ENCODE measurements at places on chromosomes 16 and 17.
A peak's percentile ranks its signal among the peaks of the same experiment; 100 is the strongest.

GRCh38 chr17:78923660-78924453, 1.3 kb downstream of the TIMP2 start:
- peak; percentile 46 for DNase-seq

DNA sequence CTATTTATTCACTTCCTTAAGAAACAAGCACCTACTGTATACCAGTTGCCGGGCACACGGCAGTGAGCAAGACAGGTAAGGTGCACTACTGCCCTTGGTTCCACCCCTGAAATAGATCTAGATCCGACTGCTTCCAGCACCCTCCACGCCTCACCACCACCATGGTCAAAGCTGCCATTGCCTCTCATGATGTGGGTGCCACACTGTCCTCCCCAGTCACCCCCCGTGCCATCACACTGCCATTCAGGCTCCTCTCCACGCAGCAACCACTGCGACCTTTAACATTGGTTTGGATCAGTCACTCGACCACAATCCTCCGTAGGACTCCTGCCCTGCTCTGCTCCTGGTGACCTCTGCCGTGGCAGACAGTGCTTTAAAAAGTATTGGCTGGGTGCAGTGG, 226.8 kb downstream of the CPPED1 start:
- DNase-seq = no peak

DNA sequence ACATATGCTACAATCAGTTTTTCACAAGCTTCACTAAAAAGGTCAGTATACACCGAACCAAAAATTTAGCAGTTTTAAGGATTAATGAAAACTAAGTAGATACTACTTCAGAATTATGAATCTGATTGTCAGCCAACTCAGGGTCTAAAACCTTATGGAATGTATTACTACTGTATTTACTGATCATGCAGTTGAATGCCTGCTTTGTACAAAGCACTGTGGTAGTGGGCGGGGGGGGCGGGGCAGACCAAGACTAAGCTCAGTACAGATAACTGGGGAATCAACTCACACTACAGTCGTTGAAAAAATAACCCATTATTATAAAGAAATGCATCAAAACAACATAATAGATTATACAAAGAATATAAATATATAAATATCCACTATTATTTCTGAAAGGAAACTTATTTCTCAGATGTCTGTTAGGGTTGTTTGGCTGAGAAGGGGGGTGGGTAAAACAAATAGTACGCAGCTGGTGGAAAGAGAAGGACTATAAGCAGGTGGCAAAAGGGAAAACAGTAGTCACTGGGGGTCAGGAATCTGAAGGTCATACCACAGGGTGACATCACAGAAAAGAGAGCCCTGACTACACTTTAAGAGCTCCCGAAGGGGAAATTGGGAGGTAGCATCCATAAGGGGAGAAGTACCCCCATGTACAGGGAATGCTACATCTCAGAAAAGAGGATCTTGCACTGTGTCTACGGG, 109.4 kb upstream of the AXIN2 start:
- no peak for DNase-seq

DNA sequence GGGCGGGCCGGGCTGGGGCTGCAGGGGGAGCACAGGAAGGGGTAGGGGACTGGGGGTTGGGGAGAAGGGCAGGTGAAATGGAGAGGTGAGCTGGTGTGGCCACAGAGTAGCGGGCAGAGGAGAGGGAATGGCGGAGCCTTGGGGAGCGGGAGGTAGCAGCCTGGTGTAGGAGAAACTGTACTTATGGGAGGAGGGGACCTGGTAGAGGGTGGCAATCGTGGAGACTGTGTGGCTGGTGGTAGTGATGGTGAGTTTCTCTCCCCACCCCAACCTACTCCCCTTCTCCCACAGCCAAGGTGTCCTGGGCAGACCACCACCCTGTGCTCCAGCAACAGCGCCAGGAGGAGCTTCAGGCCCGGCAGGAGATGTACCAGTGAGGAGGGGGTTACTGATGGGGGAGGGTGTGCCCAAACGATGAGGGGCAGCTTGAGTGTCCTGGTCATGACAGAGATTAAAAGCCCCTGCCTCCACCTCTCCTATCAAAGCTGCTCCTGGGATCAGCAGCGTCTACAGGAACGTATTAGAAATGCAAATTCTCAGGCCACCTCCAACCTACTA, 831 bp downstream of the ALOX15B start:
- no peak for DNase-seq

DNA sequence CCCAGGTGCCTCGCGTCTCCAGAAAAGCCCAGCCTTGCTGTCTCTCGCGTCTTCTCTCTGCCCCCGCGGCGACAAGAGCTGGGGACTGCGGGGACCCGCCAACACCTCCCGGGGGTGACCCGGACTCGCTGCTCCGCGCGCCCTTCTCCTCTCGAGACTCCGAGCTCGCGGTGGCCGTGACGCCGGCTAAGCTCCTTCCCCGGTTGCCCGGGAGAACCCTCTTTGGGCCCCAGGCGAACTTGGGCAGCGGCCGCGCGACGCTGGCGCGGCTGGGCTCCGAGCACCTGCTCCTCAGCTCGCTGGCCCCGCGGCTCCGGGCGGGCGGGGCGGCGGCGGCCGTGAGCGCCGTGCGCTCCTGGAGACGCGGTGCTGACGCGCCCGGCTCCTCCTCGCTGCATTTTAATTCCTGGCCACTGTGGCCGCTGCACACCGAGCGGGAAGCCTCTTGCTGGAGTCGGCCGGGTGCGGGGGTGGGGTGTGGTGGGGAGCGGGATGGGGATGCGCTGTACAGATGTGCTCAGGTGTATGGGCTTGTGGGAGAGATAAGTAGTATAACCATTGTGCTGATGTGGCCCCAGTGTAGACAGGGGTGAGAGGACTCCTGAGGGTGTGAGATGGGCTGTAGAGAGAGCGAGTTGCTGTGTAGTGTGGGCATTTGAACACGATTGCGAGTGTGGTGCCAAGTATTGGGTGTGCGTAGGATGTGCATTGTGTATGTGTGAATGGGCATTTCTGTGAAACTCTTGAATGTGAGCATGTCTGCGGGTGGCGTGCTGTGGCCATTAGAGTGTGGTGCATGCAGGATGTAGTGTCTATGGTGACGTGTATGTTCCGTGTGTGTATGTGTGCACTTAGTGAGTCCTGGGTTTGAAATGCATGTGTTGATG, at the start of gene ASIC2:
ASIC2 (minus strand) TSS at position 315 of the 887 bp plus-strand sequence.
- no peak for DNase-seq

GRCh38 chr16:68798398-68798797, 44.9 kb upstream of the TANGO6 start:
- no peak for DNase-seq

- DNase-seq = no peak
These were observed 13.8 kb upstream of the WDR45B start for GRCh38 chr17:82661717-82662683.
